ENCODE measurements at places on chromosomes 3 and 15.

GRCh38 chr3:13272831-13273603 lies 147.1 kb downstream of the NUP210 start:
- DNase-seq, result no peak

DNA sequence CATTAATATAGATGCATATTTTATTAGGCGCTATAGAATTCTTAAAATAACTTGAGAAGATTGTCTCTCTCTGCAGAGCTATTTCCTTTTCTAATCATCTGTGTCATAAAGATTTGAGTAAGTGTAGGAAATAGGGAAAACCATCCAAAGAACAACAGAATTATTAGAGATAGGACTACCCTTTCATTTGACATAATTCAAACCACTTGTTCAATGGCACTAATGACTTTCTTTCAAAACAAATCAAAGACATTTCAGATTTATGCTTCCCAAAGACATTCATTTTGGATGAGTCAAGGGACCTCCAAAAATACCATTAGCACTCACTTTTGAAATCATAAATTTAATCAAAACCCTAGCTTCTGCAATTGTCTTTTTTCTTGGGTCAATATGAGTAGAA lies 29.5 kb downstream of the PRICKLE2 start:
- DNase-seq, result no peak

GRCh38 chr15:62469478-62469873 lies 304.4 kb upstream of the C2CD4B start:
- no peak for DNase-seq

GRCh38 chr3:168138421-168138820 lies 42.7 kb upstream of the GOLIM4 start:
- DNase-seq, result no peak

- DNase-seq, result no peak
Measured at GRCh38 chr3:195197765-195198425, 73.1 kb downstream of the XXYLT1 start.

- no peak for DNase-seq
Measured at GRCh38 chr3:27105904-27106303, 263.3 kb downstream of the NEK10 start.

DNA sequence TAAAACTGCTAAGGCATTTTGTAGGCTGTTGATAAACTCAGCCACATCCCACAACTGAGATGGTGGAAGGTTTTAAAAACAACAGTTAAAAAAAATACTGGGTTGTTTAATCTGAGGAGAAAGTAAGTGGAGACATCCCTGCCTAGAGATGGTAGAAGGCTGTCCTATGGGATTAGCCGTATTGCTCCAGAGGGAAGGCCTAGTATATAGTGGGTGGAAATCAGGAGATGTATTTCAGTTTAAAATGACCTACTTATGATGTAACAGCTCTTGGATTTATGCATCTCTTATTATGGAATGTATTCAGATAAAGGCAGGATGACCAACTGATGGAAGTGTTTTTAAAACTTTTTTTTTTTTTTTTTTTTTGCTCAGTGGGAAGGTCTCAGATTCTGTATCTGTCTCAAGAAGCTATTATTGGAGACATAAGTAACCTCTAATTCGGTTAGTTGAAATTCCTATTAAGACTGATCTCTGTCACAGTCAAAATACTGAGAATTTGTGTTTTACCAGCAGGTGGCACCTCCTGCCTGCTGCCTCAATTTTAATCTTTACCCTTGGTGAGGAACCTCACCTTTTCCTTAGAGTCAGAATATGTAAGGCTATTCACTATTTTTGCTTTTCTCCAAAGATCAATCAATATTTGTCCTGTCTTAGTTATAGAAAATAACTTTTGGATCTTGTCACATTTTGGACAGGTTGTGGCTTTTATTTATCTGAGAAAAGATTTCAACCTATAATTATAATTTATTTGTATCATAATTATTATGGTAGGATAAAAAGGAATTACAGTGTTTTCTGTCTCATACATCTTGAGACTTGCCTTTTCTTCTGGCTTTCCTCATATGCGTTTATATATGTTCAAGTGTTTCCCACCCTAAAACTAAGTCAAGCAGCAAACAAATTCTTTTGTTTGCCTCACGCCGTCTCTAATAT lies 63.0 kb downstream of the VPS8 start:
- no peak for DNase-seq

DNA sequence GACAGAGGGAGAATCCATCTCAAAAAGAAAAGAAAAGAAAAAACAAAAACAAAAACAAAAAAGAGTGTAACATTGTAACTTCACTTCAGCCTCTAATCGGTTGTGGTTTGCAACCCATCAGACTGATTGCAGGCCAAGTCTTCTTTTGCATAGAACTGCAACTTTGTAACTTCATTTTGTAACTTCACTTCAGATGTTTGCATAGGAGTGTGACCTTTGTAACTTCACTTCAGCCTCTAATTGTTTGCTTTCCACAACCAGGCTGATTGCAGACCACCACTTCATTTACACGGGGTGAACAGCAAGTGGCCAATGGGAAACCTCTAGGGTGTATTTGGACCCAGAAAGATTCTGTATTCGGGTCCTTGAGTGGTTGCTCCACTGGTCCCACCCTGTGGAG lies 79.1 kb upstream of the CHMP2B start:
- no peak for DNase-seq
